Upper lobe of right lung (tissue), 1 donor: ENCODE measurements at places on chromosomes 12 and 14.
A peak's percentile ranks its signal among the peaks of the same experiment; 100 is the strongest.

GRCh38 chr12:4421590-4422031, 24.0 kb downstream of the FGF6 start:
- no peaks in the 10 kb centered on the region for H3K4me1 ChIP-seq
- no peak overlapping the region for H3K4me3 ChIP-seq
- no peak overlapping the region for H3K27ac ChIP-seq
- no peaks in the 10 kb centered on the region for H3K36me3 ChIP-seq
- peaks cover 12% of the 10 kb centered on the region for H3K27me3 ChIP-seq

GRCh38 chr14:91249841-91250616, 5.5 kb upstream of the GPR68 start:
- peak overlapping the region; percentile 52 for H3K27ac ChIP-seq
- H3K4me3 ChIP-seq, result no peak overlapping the region
- no peaks in the 10 kb centered on the region for H3K27me3 ChIP-seq
- DNase-seq, result peak; percentile 78
- H3K4me1 ChIP-seq, result peaks cover 37% of the 10 kb centered on the region

GRCh38 chr14:101186544-101186943, 283.0 kb upstream of the RTL1 start:
- no peak overlapping the region for H3K4me3 ChIP-seq
- no peak overlapping the region for H3K27ac ChIP-seq

GRCh38 chr12:3222979-3223378, 145.8 kb downstream of the TSPAN9 start:
- H3K4me3 ChIP-seq, result no peak overlapping the region
- no peaks in the 10 kb centered on the region for H3K27me3 ChIP-seq
- no peak for DNase-seq

- H3K27me3 ChIP-seq, result no peaks in the 10 kb centered on the region
- no peak for DNase-seq
- H3K27ac ChIP-seq, result no peak overlapping the region
- no peaks in the 10 kb centered on the region for H3K4me1 ChIP-seq
- no peak overlapping the region for H3K4me3 ChIP-seq
These were observed 152.4 kb downstream of the BRMS1L start for GRCh38 chr14:35978561-35978960.

- H3K4me3 ChIP-seq, result no peak overlapping the region
- no peak overlapping the region for H3K27ac ChIP-seq
- H3K27me3 ChIP-seq, result no peaks in the 10 kb centered on the region
- no peak for DNase-seq
These were observed 374.4 kb downstream of the ZFP36L1 start for GRCh38 chr14:68418174-68419118.

GRCh38 chr12:58424735-58425392, 483.5 kb downstream of the ATP23 start:
- H3K36me3 ChIP-seq, result no peaks in the 10 kb centered on the region
- no peak overlapping the region for H3K4me3 ChIP-seq
- no peaks in the 10 kb centered on the region for H3K4me1 ChIP-seq
- H3K27ac ChIP-seq, result peak overlapping the region; percentile 11

GRCh38 chr14:51285120-51285519, 45.1 kb downstream of the TMX1 start:
- H3K4me1 ChIP-seq, result no peaks in the 10 kb centered on the region
- no peaks in the 10 kb centered on the region for H3K27me3 ChIP-seq
- no peak for DNase-seq
- H3K4me3 ChIP-seq, result no peak overlapping the region

GRCh38 chr12:23548742-23549141, 400.7 kb downstream of the SOX5 start:
- no peak overlapping the region for H3K4me3 ChIP-seq
- no peaks in the 10 kb centered on the region for H3K36me3 ChIP-seq
- H3K27me3 ChIP-seq, result no peaks in the 10 kb centered on the region
- no peak overlapping the region for H3K27ac ChIP-seq

DNA sequence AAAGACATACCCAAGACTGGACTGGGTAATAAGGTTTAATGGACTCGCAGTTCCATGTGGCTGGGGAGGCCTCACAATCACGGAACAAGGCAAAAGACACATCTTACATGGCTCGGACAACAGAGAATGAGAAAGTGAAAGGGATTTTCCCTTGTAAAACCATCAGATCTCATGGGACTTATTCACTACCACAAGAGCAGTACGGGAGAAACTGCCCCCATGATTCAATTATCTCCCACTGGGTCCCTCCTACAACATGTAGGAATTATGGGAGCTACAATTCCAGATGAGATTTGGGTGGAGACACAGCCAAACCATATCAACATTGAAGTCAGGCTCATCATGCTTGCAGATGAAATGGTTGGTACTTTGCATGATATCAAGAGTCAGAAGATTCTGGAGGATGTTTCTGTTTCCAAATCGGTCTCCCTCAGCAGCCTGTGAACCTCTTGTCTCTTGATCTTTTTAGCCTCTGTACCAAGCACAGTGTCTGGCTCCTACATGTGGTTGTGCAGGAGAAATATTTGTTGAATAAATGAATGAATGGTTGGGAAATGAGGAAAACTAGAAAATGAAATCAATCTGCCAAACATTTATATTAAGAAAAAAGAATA, 98.6 kb downstream of the VRK1 start:
- no peak overlapping the region for H3K27ac ChIP-seq
- no peaks in the 10 kb centered on the region for H3K36me3 ChIP-seq
- no peak for DNase-seq
- no peaks in the 10 kb centered on the region for H3K27me3 ChIP-seq

DNA sequence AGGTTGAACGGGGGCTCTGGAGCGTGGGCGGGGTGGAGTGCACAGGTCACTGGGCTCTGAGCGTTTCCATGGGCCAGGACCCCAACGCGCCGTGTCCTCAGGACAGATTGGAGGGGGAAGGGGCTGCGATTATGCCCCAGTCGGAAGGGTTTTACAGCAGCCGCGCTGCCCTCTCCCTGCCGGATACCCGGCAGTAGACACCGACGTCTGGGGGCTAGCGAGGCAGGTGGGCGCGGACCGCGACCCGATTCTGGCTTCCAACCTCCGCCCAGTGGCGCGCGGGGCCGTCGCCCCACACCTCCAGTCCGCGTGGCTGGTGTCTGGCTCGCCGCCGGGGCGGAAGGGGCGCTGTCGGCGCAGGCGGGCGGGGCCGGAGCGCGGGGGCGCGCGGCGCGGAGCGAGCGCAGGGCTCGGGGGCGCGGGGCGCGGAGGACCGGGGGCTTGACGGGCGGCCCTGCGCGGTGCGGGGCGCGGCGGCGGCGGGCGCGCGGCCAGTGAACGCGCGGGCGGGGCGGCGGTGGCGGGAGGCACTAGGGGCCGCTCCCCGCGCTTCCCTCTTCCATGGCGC, 2.4 kb upstream of the KIF26A start:
- DNase-seq, result peak; percentile 66
- H3K36me3 ChIP-seq, result no peaks in the 10 kb centered on the region
- no peak overlapping the region for H3K27ac ChIP-seq
- peaks cover 70% of the 10 kb centered on the region for H3K27me3 ChIP-seq

- H3K27ac ChIP-seq, result no peak overlapping the region
- H3K4me3 ChIP-seq, result no peak overlapping the region
- H3K4me1 ChIP-seq, result peaks cover under 1% of the 10 kb centered on the region
- H3K36me3 ChIP-seq, result no peaks in the 10 kb centered on the region
These were observed 13.4 kb upstream of the PCNX1 start for GRCh38 chr14:70893858-70894291.

- H3K27ac ChIP-seq, result no peak overlapping the region
- no peak overlapping the region for H3K4me3 ChIP-seq
- H3K27me3 ChIP-seq, result no peaks in the 10 kb centered on the region
- H3K36me3 ChIP-seq, result no peaks in the 10 kb centered on the region
These were observed 211.5 kb upstream of the PWP1 start for GRCh38 chr12:107474099-107474498.

GRCh38 chr12:6852651-6853354, 853 bp downstream of the USP5 start:
- H3K4me1 ChIP-seq, result peaks cover 9% of the 10 kb centered on the region
- peak overlapping the region; percentile 66 for H3K27ac ChIP-seq
- DNase-seq, result no peak

DNA sequence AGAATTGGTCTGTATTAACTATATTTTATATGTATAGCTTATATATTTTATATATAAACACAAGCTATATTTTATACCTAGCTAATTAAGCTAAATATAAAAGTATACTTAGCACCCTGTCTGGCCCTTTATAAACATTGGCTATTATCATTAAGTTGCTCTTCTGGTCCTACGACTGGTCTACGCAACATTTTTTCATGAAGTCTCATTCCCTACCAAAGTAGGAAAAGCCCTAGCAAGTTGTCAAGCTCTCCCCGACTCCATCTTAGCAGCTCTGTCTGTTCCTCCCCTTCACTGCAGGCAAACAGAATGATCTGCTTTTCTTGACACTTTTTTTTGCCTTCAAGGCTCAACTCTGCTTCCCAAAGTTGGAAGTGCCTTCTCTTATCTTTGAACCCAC, 36.7 kb upstream of the ELK3 start:
- H3K36me3 ChIP-seq, result no peaks in the 10 kb centered on the region
- no peak for DNase-seq
- no peaks in the 10 kb centered on the region for H3K4me1 ChIP-seq
- H3K4me3 ChIP-seq, result no peak overlapping the region
- no peaks in the 10 kb centered on the region for H3K27me3 ChIP-seq

DNA sequence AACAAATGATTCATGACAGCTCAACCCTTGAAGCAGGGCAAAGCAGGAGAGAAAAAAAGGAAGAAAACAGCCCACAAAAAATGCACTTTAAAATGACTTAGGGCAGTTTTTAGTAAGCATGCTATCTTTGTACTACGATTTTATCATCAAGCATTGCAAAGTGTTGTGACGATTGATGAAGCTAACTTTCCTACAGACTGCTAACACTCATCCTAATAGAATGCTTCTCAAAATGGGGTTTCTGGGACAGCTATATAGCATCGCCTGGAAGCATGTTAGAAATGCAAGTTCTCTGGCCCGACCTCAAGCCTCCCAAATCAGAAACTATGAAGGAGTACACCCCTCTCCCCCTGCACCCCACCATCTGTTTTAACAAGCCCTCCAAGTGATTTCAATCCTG, 256.4 kb downstream of the SSPN start:
- no peaks in the 10 kb centered on the region for H3K27me3 ChIP-seq
- no peak overlapping the region for H3K27ac ChIP-seq

- no peak overlapping the region for H3K27ac ChIP-seq
- H3K36me3 ChIP-seq, result peaks cover 6% of the 10 kb centered on the region
- H3K4me3 ChIP-seq, result no peak overlapping the region
- no peak for DNase-seq
These were observed 20.5 kb downstream of the FNTB start for GRCh38 chr14:65007202-65007601.

GRCh38 chr12:58176296-58176869, 235.0 kb downstream of the ATP23 start:
- H3K27ac ChIP-seq, result no peak overlapping the region
- H3K27me3 ChIP-seq, result no peaks in the 10 kb centered on the region
- no peaks in the 10 kb centered on the region for H3K4me1 ChIP-seq
- DNase-seq, result no peak

- no peaks in the 10 kb centered on the region for H3K36me3 ChIP-seq
- peaks cover 50% of the 10 kb centered on the region for H3K4me1 ChIP-seq
- no peak for DNase-seq
- H3K27me3 ChIP-seq, result peaks cover 4% of the 10 kb centered on the region
- peak overlapping the region; percentile 89 for H3K27ac ChIP-seq
These were observed 42.1 kb downstream of the KRT80 start for GRCh38 chr12:52149651-52150241.

DNA sequence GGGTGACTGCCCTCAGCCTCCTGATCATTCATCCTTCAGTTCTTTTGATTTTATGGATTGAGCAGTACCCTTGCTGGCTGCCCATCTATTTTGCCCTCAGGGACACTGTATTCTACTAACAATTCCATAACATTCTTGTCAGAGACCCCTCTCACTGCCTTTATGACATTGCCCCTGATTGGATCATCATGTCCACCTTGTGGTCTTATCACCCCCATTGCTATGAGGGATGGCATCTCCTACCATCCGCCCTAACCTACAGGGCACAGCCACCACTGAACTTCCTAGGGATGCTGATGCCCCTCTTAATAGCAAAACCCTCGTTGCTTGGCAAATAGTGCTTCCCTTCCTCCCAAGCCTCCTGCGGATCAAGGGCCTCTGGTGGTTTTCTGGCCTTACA, 38.8 kb upstream of the HMGA2 start:
- H3K27ac ChIP-seq, result no peak overlapping the region
- H3K4me3 ChIP-seq, result no peak overlapping the region
- no peaks in the 10 kb centered on the region for H3K36me3 ChIP-seq
- no peak for DNase-seq

- no peaks in the 10 kb centered on the region for H3K4me1 ChIP-seq
- H3K4me3 ChIP-seq, result no peak overlapping the region
- peaks cover 81% of the 10 kb centered on the region for H3K36me3 ChIP-seq
- no peak overlapping the region for H3K27ac ChIP-seq
- no peaks in the 10 kb centered on the region for H3K27me3 ChIP-seq
- no peak for DNase-seq
These were observed 29.5 kb downstream of the SLC8B1 start for GRCh38 chr12:113305281-113305856.
